ENCODE measurements at places on chromosomes 3 and 15.

DNA sequence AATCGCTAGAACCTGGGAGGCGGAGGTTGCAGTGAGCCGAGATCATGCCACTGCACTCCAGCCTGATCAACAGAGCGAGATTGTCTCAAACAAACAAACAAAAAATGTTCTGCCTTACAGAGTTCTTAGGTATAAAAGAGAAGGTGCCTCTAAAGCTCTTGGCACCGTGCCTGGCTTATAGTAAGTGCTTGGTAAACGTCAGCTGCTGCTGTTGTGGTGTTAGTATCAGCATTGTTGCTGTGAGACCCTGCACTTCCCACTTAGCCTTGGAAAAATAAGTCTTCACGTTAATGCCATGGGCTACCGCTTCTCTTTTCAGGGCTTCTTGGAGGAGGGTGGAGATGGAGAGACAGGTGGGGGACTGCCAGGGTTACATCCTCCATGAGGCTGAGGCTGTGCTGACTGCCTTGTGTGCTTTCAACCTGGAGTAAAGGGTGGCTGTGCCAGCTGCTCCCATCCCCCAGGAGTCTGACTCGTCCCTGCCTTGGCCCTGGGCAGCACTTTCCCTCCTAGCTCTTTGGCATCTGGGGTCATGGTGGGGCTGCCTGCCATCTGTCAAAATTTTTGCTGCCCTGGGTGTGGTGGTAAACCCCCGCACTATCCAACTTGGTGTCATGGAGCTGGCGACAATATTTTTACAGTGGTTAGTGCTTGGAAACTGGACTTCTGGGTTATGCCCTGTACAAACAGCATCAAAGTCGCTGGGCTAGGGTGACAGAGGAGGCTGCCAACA is 17.8 kb downstream of the FLNB start:
- no peak for DNase-seq

DNA sequence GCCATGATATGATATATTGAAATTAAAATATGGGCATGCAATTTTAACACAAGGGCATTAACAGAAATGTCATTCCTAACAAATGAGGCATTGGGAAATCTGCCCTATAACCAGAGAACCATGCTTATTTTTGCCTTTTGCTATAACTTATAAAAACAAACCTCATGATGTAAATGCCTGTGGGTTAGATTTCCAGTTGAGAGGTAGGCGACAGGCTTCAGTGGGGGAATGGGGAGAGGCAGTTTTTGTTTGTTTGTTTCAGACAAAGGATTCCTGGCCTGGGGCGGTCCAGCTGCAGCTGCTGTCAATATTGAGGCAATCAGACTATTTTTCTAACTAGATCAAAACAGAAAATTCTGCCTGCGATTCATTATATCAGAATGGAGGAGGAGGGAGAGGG is 490.4 kb upstream of the CFAP20DC start:
- DNase-seq = no peak

- DNase-seq = no peak
Observed at GRCh38 chr3:70546679-70547078, 234.2 kb upstream of the MDFIC2 start.

- no peak for DNase-seq
Observed at GRCh38 chr15:66188464-66188863, 65.1 kb downstream of the MEGF11 start.

DNA sequence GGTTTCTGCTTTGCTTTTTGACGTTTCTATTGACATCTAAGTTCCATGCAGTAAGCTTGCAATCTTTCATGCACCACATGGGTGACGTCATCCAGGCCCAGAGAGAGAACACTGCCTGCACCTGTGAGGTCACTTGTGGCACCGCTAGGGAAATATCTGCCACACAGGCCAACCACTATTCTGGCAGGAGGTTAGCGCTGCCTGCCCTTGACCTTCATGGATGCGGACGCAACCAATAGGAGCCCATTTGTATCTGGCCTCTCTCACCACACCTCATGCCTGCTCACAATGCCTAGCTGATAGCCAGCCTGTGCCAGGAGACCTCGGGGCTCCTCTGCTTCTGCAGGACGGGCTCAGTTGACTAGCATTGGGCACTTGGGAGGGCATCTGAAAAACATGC is 55.8 kb upstream of the PRR23E start:
- DNase-seq = no peak

GRCh38 chr3:14467814-14468620 is 65.6 kb downstream of the SLC6A6 start:
- peak; percentile 74 for DNase-seq

DNA sequence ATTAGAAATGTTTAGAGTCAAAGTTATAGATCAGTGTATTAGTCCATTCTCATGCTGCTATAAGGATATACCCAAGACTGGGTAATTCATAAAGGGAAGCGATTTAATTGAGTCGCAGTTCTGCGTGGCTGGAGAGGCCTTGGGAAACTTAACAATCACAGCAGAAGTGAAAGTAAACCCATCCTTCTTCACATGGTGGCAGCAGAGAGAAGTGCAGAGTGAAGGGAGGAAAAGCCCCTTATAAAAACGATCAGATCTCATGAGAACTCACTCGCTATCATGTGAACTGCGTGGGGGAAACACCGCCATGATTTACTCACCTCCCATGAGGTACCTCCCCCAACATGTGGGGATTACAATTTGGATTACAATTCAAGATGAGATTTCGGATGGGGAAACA is 871.5 kb downstream of the DIPK2A start:
- DNase-seq = no peak

DNA sequence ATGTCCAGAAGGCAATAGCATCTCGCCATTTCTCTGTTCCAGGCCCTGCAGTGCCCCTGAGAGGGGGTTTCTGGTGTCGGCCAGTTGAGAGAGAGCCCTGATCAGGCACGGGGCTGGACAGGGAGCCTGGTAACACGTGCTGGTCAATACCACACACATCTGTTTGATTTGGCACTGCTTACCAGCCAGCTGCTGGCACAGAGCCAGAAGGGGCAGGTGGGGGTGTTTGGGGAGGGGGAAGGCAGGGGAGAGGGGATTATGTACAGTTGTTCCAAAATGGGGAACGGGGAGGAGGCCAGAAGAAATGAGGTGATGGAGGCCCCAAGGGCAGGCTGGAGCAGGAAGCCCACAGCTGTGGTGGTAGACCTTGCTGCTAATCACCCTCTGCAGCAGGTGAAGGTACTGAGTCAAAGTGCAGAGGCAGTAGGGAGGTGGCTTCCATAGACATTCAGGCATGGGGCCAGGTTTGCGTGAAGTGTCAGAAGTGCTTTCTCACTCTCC is 153.5 kb upstream of the LPP start:
- DNase-seq = peak; percentile 67

GRCh38 chr3:156718622-156719306 is 44.4 kb downstream of the TIPARP start:
- DNase-seq = no peak

DNA sequence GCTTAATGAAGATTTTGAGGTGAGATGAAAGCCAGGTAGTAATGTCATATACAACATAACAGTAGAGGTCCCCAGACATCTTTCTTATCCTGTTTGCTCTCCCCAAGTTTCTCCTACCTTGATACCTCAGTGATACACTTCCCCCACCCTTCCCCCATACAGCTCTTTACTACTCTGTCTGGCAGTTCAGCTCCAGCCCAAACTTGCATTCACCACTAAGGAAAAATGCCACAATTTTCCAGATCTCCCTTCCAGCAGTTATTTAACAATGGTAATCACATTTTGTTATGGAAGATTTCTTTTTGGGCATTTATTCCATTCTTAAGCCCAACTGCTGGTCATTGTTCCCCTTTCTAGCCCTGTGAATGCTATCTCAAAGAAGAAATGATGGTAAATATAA is 34.9 kb upstream of the ITGA11 start:
- DNase-seq = no peak

- no peak for DNase-seq
Observed at GRCh38 chr3:173371848-173372487, 25.6 kb upstream of the NLGN1 start.

DNA sequence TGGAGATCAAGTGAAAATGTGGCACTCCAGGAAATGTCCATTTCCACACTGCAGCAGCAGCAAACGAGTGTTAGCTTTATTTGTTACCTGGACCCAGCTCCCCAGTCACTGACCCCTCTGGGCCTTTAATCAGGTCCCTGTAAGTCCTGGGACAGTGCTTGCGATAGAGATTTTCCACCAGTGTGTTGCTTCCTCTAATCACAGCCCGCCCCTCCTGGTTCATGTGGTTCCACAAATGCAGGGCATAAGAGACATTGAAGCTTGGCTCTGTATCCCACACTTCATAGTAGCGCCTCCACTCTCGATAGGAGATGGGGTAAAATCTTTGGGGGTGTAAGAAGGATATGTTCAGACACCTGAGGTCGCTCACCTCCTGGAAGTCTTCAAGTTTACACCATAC is 8.0 kb downstream of the A4GNT start:
- no peak for DNase-seq

GRCh38 chr3:27141668-27142067 is 227.5 kb downstream of the NEK10 start:
- peak; percentile 56 for DNase-seq

DNA sequence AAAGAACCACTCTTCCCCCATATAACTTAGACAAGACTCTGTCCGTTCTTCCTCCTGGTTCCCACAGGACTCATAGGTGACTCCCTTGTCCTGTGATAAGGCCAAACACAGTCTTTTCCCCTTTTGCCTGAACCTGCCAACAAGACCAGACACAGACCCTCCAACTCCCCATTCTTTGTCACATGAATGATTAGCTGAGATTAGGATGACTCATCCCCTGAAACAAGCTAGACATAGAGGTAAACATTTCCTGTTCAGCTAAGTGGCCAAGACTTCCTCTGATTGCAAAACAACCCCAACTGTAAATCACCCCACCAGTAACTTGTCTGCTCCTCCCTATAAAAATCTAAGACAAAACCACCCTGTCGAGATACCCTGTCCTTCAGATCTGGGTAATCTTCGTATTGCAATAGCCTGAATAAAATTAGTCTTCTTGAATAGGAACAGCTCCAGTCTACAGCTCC is 11.4 kb upstream of the HTR3E start:
- no peak for DNase-seq

GRCh38 chr15:89409184-89410038 is 74.8 kb upstream of the POLG start:
- DNase-seq = no peak

DNA sequence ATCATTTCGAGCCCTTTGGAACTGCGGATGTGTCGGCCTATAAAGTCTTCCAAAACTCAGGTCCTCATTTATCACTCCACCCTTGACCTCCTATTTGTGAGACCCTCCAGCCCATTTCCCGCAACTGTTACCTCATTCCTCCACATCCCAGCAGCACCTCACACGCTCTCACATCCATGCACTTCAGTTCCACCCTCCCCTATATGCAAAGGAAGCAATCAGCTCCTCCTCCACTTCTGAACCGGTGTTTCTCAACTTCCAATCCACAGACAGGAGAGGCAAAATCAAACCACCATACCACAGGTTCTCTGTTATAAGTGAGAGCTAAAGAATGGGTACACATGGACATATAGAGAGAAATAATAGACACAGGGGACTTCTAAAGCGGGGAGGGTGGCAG is 36.7 kb upstream of the MECOM start:
- no peak for DNase-seq

GRCh38 chr15:90318591-90318990 is 33.5 kb upstream of the ZNF774 start:
- DNase-seq = no peak

- no peak for DNase-seq
Observed at GRCh38 chr3:142098964-142099363, 50.4 kb downstream of the TFDP2 start.

- no peak for DNase-seq
Observed at GRCh38 chr15:29532296-29532695, 262.7 kb upstream of the NSMCE3 start.

DNA sequence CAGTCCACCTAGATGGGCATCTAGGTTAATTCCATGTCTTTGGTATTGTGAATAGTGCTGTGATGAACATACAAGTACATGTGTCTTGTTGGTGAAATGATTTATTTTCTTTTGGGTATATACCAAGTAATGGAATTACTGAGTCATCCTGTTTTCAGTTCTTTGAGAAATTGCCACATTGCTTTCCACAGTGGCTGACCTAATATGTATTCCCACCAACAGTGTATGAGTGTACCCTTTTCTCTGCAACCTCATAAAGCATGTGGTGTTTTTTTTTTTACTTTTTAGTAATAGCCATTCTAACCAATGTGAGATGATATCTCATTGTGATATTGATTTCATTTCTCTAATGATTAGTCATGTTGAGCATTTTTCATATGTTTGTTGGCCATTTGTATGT is 86.0 kb upstream of the NDN start:
- no peak for DNase-seq

- DNase-seq = no peak
Observed at GRCh38 chr15:22956257-22956977, 23.8 kb downstream of the CYFIP1 start.

DNA sequence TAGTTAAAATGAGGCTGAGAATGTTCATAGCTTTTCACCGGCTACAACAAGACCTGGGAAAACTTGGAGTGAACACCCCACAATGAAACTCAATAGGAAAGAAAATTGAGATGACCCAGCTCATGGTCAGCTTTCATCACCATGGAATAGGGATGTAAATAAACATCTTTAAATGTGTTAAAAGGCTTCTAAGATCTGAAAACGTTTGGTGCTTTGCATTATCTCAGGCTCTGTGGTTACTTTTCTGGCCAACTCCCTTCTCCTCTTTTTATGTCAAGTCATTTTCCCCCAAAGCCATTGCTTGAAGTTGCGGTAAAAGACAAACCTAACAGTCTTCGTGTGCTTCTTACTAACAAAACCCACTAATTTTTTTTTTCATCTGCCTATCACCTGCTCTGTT is 195.8 kb downstream of the MECOM start:
- no peak for DNase-seq

GRCh38 chr15:99385865-99386264 is 134.6 kb downstream of the LRRC28 start:
- no peak for DNase-seq

GRCh38 chr3:128432971-128433836 is 33.5 kb downstream of the DNAJB8 start:
- no peak for DNase-seq

DNA sequence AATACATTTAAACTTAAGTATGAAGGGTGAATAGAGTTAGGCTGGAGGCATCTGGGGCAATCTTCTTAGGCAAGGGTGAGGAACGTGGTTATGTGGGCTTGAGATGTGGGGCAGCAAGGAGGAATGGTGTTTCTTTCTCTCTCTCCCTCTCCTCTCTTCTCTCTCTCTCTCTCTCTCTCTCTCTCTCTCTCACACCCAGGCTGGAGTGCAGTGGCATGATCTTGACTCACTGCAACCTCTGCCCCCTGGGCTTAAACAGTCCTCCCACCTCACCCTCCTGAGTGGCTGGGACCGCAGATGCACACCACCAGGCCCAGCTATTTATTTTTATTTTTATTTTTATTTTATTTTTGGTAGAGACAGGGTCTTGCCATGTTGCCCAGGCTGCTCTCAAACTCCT is 4.0 kb upstream of the MGA start:
- no peak for DNase-seq

Data from Karpas-422 (cell line).